Glutamatergic neuron (in vitro differentiated cells): ENCODE measurements at places on chromosomes 7 and 10. TPM values are rescaled to one million over a fixed set of nuclear protein-coding genes. Genes with fewer than 3 reads are reported as not detected.

STEAP1B gene
- not detected for total RNA-seq

PAPOLB gene
- 1.2 TPM for total RNA-seq

SH2D4B gene
- 0.12 TPM for total RNA-seq

ZNF862 gene
- total RNA-seq, result 12.9 TPM

PHYHIPL gene
- total RNA-seq, result 6.2 TPM

ARHGEF35 gene
- total RNA-seq, result 0.69 TPM

PDK4 gene
- not detected for total RNA-seq

NME8 gene
- not detected for total RNA-seq

SLC26A5 gene
- total RNA-seq, result not detected

OGA gene
- total RNA-seq, result 277 TPM

TOMM7 gene
- total RNA-seq, result 111 TPM

CPVL gene
- 20.3 TPM for total RNA-seq

SGCE gene
- total RNA-seq, result 64.4 TPM

CPEB3 gene
- 8.0 TPM for total RNA-seq

NANOS1 gene
- total RNA-seq, result 34.0 TPM

OR9A2 gene
- not detected for total RNA-seq

DDX50 gene
- 31.6 TPM for total RNA-seq

ZNF467 gene
- 1.4 TPM for total RNA-seq

SLC25A13 gene
- total RNA-seq, result 48.5 TPM
